Ureter (tissue), 1 donor: ENCODE measurements at places on chromosomes 12 and 14. TPM values are rescaled to one million over a fixed set of nuclear protein-coding genes. Genes with fewer than 3 reads are reported as not detected.

SAMD15 gene
- total RNA-seq: 1.8 TPM

MANSC4 gene
- not detected for total RNA-seq

HCAR1 gene
- total RNA-seq: 16.3 TPM

CACNA2D4 gene
- total RNA-seq: 3.4 TPM

TMEM106C gene
- total RNA-seq: 39.0 TPM

RBP5 gene
- total RNA-seq: 7.5 TPM

KCNMB4 gene
- 0.44 TPM for total RNA-seq

IAPP gene
- total RNA-seq: not detected

RPGRIP1 gene
- 0.49 TPM for total RNA-seq

HCAR2 gene
- total RNA-seq: 10.4 TPM

SYT10 gene
- 0.16 TPM for total RNA-seq

RDH16 gene
- 0.83 TPM for total RNA-seq

KCNA1 gene
- total RNA-seq: not detected

PLA2G1B gene
- total RNA-seq: not detected

POTEM gene
- total RNA-seq: not detected

MOK gene
- 24.4 TPM for total RNA-seq

TGM1 gene
- 7.7 TPM for total RNA-seq

C12orf56 gene
- not detected for total RNA-seq

PELI2 gene
- 15.5 TPM for total RNA-seq

PLCZ1 gene
- not detected for total RNA-seq

MMP17 gene
- 2.0 TPM for total RNA-seq

PYGL gene
- 58.6 TPM for total RNA-seq

MLF2 gene
- total RNA-seq: 139 TPM

TPPP2 gene
- 0.62 TPM for total RNA-seq

PRH2 gene
- total RNA-seq: not detected

ZNF891 gene
- 3.5 TPM for total RNA-seq

ZDHHC22 gene
- total RNA-seq: not detected

DACT1 gene
- 13.5 TPM for total RNA-seq

KERA gene
- not detected for total RNA-seq

SLC15A5 gene
- total RNA-seq: not detected

CCDC60 gene
- 4.8 TPM for total RNA-seq

BORCS5 gene
- total RNA-seq: 21.6 TPM
